ENCODE measurements at places on chromosomes 11 and 22.

DNA sequence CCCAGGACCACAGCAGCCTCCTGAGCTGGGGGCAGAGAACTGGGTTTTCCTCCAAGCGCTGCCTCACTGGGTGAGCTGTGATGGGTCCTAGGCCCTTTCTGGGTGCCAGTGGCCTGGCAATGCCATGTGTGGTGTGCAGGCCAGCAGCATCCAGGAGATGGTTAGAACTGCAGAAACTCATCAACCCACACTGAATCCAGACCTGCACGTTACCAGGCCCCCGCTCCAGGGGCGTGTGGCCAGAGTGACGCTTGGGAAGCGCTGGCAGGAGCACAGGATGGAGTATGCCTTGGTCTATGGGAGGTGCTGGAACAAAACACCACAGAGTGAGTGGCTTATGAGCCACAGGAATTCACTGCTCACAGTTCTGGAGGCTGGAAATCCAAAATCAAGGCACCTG lies 97.0 kb downstream of the MN1 start:
- DNase-seq: no peak

GRCh38 chr22:47050401-47051051 lies 288.1 kb downstream of the TBC1D22A start:
- no peak for DNase-seq

GRCh38 chr11:77400271-77400670 lies 73.6 kb downstream of the PAK1 start:
- no peak for DNase-seq

GRCh38 chr11:19766206-19766605 lies 53.6 kb downstream of the NAV2 start:
- DNase-seq: no peak

DNA sequence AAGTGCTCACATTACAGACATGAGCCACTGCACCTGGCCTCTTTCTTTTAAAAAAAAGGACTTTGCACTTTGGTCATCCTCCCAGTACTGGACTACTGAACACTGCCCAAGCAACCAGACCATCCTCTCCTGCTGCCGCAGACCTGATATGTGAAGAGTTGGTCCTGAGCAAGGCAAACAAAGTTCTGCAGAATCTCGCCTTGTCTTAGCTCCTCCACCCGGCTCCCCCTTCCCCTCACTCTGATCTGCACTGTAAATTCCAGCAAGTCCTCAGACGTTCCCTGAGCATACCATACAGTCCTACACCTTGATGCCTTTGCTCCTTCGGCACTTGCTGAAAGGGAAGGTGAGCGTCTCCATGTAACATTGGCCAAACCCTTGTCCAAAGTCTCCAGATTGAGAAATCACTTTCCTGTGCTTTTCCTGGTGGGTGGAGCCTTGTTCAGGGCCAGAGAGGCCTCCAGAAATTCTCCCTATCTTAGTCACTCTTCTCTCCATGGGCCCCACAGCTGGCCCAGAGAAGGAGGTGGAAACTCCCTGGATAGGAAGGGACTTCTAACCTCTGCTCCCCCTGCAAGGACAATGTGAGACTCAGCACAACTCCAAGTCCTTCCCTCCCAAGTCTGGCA lies 47.0 kb upstream of the TIMP3 start:
- DNase-seq: no peak

DNA sequence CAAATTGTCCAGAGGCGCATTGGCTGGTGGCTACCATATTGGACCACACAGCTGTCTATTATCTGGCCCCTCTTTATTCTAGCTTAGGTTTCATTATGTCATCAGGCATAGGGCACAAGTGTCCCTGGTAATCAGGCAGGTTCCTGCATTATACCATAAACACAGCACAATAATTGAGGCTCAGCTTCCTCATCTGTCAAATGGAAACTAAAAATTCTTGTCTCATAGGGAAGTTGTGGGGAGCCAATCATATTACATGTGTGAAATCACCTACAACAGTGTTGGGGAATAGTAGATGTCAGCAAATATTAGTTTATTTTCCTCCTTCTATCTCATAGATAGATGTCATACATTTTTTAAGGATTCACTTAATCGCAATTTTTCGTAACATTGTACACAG lies 231.0 kb upstream of the SORL1-AS1 start:
- no peak for DNase-seq
